Vagina (tissue), 2 donors: ENCODE measurements at places on chromosomes 7 and 10. TPM values are rescaled to one million over a fixed set of nuclear protein-coding genes. Genes with fewer than 3 reads are reported as not detected.

Gene INPP5A
- total RNA-seq: 24.3 TPM

Gene ABLIM1
- 176 TPM for total RNA-seq

- no peak overlapping the region for H3K4me3 ChIP-seq
- DNase-seq: no peak
- no peaks in the 10 kb centered on the region for H3K27me3 ChIP-seq
- H3K4me1 ChIP-seq: peaks cover 19% of the 10 kb centered on the region
- H3K27ac ChIP-seq: no peak overlapping the region
- no peaks in the 10 kb centered on the region for H3K36me3 ChIP-seq
These were observed 37.0 kb downstream of the GPR22 start for GRCh38 chr7:107506674-107507339.

DNA sequence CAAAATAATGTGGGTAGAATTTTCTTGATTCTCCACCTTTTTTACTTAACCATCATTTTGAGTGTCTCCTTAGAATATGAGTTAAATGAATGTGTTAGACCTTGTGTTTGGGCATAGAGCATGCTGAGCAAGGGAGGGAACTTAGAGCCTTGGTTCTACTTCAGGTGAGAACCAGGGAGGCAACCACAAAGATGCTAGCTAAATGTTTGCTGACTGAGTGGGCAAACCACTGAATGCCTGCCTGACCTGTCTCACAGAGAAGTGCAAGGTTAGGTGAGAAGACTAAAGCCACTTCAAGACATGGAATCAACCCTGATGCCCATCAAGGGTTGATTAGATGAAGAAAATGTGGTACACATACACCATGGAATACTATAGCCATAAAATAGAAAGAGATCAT is 242.6 kb upstream of the ZNF32 start:
- peaks cover 13% of the 10 kb centered on the region for H3K4me1 ChIP-seq
- no peaks in the 10 kb centered on the region for H3K36me3 ChIP-seq
- H3K4me3 ChIP-seq: no peak overlapping the region
- no peak for DNase-seq
- H3K27me3 ChIP-seq: no peaks in the 10 kb centered on the region

Gene NKX1-2
- 0.98 TPM for total RNA-seq

Gene WNT8B
- not detected for total RNA-seq

Gene SFTPD
- total RNA-seq: not detected

DNA sequence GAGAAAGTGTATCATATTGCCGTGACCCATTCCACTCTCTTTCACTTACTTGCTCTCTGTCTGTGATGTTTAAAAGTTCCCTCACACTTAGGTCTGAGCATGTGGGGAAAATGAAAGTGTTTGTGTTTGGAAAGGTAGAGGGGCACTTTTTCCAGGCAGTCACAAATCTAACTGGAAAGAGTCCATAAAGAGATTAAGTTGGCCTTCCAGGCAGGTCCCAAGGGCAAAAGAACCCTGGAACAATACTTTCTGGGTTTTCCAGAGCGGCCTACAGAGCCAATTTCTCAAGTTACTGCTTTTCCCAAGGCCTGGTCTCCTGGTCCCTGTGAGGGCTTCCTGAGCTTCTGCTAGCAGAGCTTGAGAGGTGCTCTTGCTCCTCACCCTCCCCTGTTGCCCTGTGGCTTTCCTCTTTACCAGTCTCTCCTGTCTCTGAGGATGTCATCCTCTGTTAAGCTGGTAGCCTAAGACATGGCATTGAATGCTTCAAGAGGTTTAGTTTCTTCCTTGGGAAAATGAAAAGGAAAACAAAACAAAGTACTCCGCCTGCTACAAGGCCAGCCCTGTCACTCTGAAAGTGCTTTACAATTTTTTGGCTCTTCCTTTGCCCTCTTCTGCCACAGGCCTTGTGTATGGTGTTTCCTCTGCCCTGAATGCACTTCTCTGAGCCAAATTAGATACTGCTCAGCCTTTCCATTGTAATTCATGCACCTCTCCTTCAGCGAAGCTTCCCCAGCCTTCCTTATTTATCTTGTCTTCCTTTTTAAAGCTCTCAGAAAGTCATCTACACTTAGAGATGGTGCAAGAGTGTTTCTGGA is 20.1 kb downstream of the TES start:
- H3K36me3 ChIP-seq: no peaks in the 10 kb centered on the region
- H3K27ac ChIP-seq: peak overlapping the region; percentile 75
- H3K27me3 ChIP-seq: no peaks in the 10 kb centered on the region
- no peak for DNase-seq
- no peak overlapping the region for H3K4me3 ChIP-seq

GRCh38 chr10:90274721-90275468 is 573.5 kb downstream of the KIF20B start:
- H3K36me3 ChIP-seq: no peaks in the 10 kb centered on the region
- H3K27me3 ChIP-seq: no peaks in the 10 kb centered on the region
- no peak overlapping the region for H3K4me3 ChIP-seq
- no peaks in the 10 kb centered on the region for H3K4me1 ChIP-seq
- DNase-seq: no peak

- DNase-seq: no peak
- no peak overlapping the region for H3K4me3 ChIP-seq
These were observed 36.4 kb downstream of the ALOX5 start for GRCh38 chr10:45410489-45410806.

GRCh38 chr7:45701701-45702510 is 127.7 kb downstream of the ADCY1 start:
- no peaks in the 10 kb centered on the region for H3K36me3 ChIP-seq
- no peak overlapping the region for H3K27ac ChIP-seq
- DNase-seq: no peak
- H3K27me3 ChIP-seq: no peaks in the 10 kb centered on the region
- H3K4me1 ChIP-seq: peaks cover 11% of the 10 kb centered on the region

DNA sequence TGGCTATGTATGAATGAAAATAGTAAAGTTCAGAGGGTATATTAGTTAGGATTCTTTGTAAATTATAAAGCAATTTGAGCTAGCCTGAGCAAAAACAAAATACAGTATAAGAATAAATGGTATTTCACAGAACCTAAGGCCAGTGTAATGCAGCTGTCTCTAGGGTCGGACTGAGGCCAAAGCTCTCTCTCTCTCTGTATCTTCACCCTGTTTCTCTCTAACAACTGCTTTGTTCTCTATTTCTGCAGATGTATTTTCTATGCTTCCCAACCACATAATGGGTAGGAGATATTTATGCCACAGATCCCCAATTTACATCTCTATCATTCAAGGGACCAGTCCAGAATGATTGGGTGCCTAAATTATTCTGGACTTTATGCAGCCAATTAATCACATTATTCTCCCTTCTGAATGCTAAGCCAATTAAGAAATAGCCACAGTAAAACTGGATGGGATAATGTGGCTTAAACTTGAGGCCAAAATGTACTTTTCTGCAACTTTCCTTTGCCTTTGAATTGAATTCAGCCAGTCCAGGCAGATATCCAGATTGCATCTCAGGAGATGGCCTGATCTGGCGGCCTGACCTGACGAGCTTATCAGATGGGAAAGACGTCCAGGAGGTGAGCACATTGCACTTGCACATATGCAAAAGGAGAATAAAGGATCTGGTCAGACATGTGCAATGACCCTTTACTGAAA is 24.6 kb upstream of the IMMP2L start:
- H3K4me3 ChIP-seq: no peak overlapping the region
- H3K4me1 ChIP-seq: no peaks in the 10 kb centered on the region
- no peak for DNase-seq
- H3K27ac ChIP-seq: no peak overlapping the region
- H3K27me3 ChIP-seq: no peaks in the 10 kb centered on the region

- H3K4me3 ChIP-seq: no peak overlapping the region
- no peak for DNase-seq
- no peaks in the 10 kb centered on the region for H3K27me3 ChIP-seq
- H3K27ac ChIP-seq: no peak overlapping the region
- H3K4me1 ChIP-seq: peaks cover 12% of the 10 kb centered on the region
- no peaks in the 10 kb centered on the region for H3K36me3 ChIP-seq
These were observed 3.7 kb downstream of the ABHD11 start for GRCh38 chr7:73734619-73735527.

- no peaks in the 10 kb centered on the region for H3K4me1 ChIP-seq
- DNase-seq: no peak
- H3K27ac ChIP-seq: no peak overlapping the region
- H3K27me3 ChIP-seq: no peaks in the 10 kb centered on the region
- no peaks in the 10 kb centered on the region for H3K36me3 ChIP-seq
These were observed 61.1 kb downstream of the RNF133 start for GRCh38 chr7:122637784-122638183.

DNA sequence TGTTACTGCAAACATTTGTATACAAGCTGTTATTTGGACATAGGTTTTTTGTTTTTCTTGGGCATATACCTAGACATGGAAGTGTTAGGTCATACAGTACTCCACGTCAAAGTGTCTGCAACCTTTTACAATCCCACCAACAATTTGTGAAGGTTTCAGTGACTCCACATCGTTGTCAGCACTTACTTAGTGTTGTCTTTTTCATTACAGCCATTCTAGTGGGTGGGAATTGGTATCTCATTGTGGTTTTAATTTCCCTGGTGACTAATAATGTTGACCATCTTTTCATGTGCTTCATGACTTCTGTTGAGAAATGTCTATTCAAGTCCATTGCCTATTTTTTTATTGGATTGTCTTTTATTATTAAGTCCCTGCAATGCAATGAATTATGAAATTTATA is 95.0 kb downstream of the UBE3C start:
- no peaks in the 10 kb centered on the region for H3K27me3 ChIP-seq
- DNase-seq: no peak
- H3K36me3 ChIP-seq: peaks cover 18% of the 10 kb centered on the region

Gene CYP26C1
- total RNA-seq: not detected

Gene CBLL1
- 24.1 TPM for total RNA-seq

Gene NRG3
- not detected for total RNA-seq

- no peak overlapping the region for H3K27ac ChIP-seq
- peaks cover 9% of the 10 kb centered on the region for H3K4me1 ChIP-seq
- H3K36me3 ChIP-seq: no peaks in the 10 kb centered on the region
- H3K27me3 ChIP-seq: no peaks in the 10 kb centered on the region
- no peak for DNase-seq
These were observed 4.4 kb upstream of the FRAT1 start for GRCh38 chr10:97314671-97315070.

DNA sequence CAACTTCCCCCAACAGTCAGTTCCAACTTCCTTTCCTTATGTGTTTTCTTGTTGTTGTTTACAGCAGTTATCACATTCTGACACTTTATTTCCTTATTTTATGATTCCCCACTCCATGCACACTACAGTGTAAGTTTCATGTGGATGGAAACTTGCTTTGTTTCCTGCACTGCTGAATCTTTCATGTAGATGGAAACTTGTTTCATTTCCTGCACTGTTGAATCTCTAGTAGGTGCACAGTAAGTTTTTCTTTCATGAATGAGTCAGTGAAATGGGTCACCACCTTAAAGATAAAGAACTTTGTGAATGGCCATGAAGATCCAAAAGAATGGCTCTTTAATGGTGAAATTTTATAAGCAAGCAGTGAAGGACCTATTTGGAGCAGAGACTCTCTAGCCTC is 61.4 kb downstream of the SHOC2 start:
- DNase-seq: no peak
- H3K27ac ChIP-seq: no peak overlapping the region
- no peak overlapping the region for H3K4me3 ChIP-seq

Gene C10orf67
- total RNA-seq: not detected

DNA sequence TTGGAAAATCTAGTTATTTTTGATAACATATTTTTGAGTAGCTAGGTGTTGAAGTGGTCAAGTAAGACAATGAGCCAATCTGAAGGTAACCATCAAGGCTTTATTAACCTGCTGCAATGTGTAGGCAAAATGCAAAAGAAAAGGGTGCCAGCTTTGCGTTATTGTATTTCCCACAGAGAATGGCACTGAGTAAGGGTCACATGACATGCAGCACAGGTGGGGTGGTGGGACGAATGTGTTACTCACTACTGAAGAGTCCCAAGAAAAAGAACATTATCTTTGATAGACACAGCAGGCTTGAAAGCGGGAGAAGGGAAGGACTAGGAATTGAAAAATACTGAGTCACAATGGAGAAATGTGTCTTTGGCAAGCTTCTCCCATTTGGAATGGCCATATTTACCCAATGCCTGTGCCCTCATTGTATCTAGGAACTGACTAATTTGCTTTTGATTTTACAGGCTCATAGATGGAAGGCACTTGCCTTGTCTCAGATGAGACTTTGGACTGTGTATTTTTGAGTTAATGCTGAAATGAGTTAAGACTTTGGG is 898.6 kb upstream of the POT1 start:
- no peaks in the 10 kb centered on the region for H3K27me3 ChIP-seq
- no peak overlapping the region for H3K27ac ChIP-seq
- no peak for DNase-seq
- H3K4me3 ChIP-seq: no peak overlapping the region

DNA sequence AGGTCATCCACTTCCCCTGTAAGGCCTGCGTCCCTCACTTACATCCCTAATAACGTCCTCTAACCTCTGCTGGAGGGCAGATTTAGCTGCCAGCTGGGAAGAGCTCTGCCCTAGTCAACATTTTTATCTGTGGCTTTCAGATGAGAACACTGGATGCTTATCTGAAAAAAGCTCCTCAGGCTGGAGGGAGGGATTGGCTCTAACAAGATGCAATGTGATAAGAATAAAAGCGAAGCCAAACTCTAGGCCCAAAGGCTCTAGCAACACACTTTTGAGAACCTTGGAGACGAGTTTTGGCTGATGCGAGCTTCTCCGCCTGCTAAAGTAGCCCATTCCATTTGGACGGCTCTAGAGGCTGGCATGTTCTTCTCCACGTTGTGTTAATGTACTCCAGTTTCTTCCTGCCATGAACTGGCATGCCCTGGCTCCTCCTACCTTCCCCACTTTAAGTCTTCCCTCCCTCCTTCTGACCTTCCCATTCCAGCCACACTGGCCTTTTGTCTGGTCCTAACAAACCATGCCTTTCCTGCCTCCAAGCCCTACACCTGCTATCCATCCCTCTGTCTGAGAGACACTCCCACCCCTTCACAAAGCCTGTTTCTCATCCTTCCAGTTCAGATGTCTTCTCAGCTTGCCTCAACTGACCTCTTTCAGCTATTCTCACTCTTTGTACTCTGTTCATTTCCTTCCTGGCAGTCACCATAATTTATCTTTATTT is 62.5 kb upstream of the ATRNL1 start:
- DNase-seq: no peak
- no peaks in the 10 kb centered on the region for H3K36me3 ChIP-seq
- H3K4me3 ChIP-seq: no peak overlapping the region
- H3K27ac ChIP-seq: no peak overlapping the region
- H3K4me1 ChIP-seq: no peaks in the 10 kb centered on the region

Gene RP9
- 10.3 TPM for total RNA-seq

Gene AKR1D1
- total RNA-seq: not detected

- H3K27ac ChIP-seq: no peak overlapping the region
- no peaks in the 10 kb centered on the region for H3K36me3 ChIP-seq
- H3K4me3 ChIP-seq: no peak overlapping the region
- H3K27me3 ChIP-seq: no peaks in the 10 kb centered on the region
These were observed 19.9 kb downstream of the NEUROD6 start for GRCh38 chr7:31320675-31321074.

Gene CFAP43
- total RNA-seq: 0.25 TPM

DNA sequence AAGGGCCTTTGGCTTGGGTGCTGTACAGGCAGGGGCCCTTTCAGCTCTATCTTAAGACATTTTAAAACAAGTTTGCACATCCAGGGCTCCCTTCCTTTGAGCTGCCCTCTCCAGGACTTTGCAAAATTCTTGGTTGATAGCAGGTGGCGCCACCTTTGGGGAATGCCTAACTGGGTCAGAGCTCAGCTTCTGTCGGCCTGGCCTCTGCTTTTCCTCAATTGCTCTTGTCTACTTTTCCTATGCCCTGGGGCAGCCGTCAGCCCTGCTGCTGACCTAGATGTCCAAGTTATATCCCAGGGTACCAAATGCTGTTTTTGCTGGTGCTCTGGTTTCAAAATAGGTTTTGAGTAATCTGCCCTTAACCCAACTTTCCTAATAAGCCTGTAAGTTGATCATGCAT is 65.8 kb downstream of the APBB1IP start:
- H3K27me3 ChIP-seq: no peaks in the 10 kb centered on the region
- H3K4me3 ChIP-seq: no peak overlapping the region
- H3K36me3 ChIP-seq: no peaks in the 10 kb centered on the region
- no peak overlapping the region for H3K27ac ChIP-seq
- no peak for DNase-seq
